ENCODE measurements at places on chromosomes 7 and 10. TPM values are rescaled to one million over a fixed set of nuclear protein-coding genes. Genes with fewer than 3 reads are reported as not detected.

DNA sequence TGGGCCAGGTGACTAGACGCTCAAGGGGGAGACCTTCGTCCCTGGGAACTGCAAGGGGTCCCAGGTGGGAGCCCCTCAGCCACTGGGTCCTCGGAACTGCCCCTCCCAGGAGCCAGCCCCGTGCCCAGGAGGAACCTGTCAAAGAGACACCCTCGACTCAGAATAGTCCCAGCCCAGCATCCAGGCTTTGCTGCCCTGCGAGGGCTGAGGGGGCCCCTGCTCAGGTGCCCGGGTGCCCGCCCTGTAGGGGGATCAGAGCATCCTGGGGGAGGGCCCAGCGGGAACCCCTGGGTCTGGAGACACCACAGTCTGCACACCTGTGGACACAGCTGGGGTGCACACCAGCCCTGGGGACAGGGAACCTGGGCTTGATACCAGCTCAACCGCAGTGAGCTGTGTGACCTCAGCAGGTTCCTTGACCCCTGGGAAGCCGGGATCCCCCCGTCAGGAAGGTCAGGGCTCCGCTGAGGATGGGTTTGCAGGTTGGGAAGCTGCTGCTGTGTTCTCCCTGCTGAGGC lies 407 bp downstream of the ELN start:
- H3K4me1 ChIP-seq: peaks cover 80% of the 10 kb centered on the region
- no peak for DNase-seq
- H3K4me3 ChIP-seq: peak overlapping the region; percentile 84
- H3K27ac ChIP-seq: peak overlapping the region; percentile 90
- H3K27me3 ChIP-seq: no peaks in the 10 kb centered on the region
- H3K36me3 ChIP-seq: peaks cover 35% of the 10 kb centered on the region

GRCh38 chr7:107180378-107180777 lies 11.6 kb downstream of the HBP1 start:
- no peak for DNase-seq
- no peaks in the 10 kb centered on the region for H3K27me3 ChIP-seq
- peak overlapping the region; percentile 14 for H3K27ac ChIP-seq
- H3K4me1 ChIP-seq: peaks cover 25% of the 10 kb centered on the region
- H3K36me3 ChIP-seq: peaks cover 7% of the 10 kb centered on the region
- H3K4me3 ChIP-seq: no peak overlapping the region

DNA sequence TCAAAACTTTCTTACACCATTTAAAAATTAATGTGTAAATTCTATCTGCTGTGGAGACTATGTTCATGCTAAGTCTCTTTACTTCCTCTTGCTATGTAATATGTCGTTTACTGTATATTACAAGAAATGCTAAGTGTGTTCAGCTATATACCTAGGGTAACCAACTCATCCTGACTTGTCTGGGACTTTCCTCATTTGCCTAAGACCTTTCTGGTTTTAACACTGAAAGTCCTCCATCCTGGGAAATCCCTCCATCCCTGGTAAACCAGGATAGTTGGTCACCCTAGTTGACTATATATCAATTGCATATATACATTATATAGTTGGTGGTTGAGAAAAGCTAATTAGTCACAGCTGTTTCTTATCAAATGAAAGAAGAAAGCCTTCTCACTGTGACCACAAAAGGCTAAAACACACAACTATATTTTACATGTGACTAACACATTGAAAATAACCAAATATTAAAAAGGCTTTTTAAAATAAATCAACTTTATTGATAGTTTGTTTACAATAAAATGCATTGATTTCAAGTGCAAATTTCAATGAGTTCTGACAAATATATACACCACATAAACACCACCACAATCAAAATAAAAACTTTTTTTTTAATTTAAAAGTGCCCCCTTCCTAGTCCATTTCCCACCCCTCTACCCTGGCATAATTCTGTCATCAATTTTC lies 167.7 kb upstream of the INHBA start:
- H3K4me3 ChIP-seq: no peak overlapping the region
- DNase-seq: no peak
- no peaks in the 10 kb centered on the region for H3K36me3 ChIP-seq
- peaks cover 55% of the 10 kb centered on the region for H3K4me1 ChIP-seq

- H3K27me3 ChIP-seq: peaks cover 57% of the 10 kb centered on the region
- H3K4me1 ChIP-seq: no peaks in the 10 kb centered on the region
- peaks cover 16% of the 10 kb centered on the region for H3K36me3 ChIP-seq
- H3K27ac ChIP-seq: no peak overlapping the region
- H3K4me3 ChIP-seq: no peak overlapping the region
- DNase-seq: no peak
These were observed 9.2 kb upstream of the WNT2 start for GRCh38 chr7:117332031-117332430.

- no peaks in the 10 kb centered on the region for H3K4me1 ChIP-seq
- H3K27me3 ChIP-seq: no peaks in the 10 kb centered on the region
- no peak overlapping the region for H3K27ac ChIP-seq
- H3K4me3 ChIP-seq: no peak overlapping the region
These were observed 11.7 kb downstream of the TLL2 start for GRCh38 chr10:96501985-96502384.

DNA sequence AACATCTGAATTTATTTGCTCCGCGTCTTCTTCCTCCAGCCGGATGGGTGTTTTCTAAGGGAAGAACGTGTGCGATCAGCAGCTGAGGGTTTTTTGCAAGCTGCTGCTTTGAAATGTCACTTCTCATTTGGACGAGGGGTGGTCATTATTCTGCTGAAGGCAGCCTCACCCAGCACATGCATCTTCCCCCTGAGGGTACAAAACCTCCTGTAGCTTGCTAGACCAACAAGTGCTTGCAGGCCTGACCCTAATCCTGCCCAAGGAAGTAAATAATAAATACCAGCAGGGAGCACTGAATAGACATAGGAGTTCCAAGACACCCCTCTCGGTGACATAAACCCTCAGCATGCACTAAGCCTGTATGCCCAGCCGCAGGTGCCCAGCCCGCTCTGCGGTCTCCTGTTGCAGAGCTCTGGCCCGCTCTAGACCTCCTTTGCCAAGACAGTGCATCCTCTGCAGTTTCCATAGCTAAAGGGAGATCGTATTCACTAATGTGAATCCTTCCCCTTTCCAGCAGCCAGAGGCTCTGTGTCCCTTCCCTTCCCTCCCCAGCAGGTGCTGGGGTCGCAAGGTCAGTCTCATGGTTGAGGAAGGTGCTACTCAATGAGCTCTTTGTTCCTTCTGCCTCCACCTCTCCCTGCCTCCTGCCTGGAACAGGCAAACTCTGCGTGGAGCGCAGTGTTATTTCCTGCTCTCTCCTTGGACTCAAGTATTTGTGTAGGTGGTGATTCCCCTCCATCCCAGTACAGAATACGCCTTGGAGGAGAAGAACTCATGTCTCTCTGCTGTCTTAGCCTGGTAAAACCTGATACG lies 36.6 kb downstream of the SBDS start:
- H3K27ac ChIP-seq: peak overlapping the region; percentile 51
- no peaks in the 10 kb centered on the region for H3K27me3 ChIP-seq
- peak; percentile 32 for DNase-seq
- H3K4me1 ChIP-seq: peaks cover 22% of the 10 kb centered on the region

GRCh38 chr10:110883924-110884323 lies 12.2 kb downstream of the PDCD4 start:
- H3K4me3 ChIP-seq: peak overlapping the region; percentile 58
- H3K4me1 ChIP-seq: peaks cover 52% of the 10 kb centered on the region
- peak overlapping the region; percentile 76 for H3K27ac ChIP-seq

DNA sequence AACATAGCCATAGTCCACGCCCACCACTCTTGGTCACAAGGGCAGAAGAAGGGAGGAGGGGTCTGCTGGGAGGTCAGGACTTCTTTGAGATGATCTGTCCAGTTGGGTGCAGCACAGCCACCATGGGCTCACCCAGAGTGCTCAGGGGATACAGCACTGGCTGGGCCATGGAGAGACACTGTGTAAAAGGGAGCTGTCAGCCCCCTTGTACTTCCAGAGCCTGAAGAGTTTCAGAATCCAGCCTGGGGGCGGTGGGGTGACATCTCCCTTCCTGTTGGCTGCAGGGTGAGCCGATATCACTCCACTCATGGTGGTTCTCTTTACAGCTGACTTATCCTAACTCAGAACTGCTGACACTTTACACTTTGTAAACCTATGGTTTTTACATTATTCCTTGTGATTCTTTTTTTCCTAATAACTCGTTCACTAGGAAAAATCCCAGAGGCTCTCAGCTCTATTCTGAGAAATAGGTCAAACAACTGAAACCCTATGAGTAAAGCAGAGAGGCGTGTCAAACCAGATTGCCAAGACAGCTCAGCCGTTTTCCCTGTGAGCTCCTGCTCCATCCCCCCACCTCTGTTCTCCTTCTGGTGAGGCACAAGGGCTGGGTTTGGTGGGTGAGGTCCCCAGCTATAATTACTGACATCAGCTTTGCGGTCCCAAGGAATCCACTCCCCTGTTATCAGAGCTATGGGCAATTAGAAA lies 3.2 kb upstream of the MRPS24 start:
- peaks cover 17% of the 10 kb centered on the region for H3K36me3 ChIP-seq
- no peaks in the 10 kb centered on the region for H3K27me3 ChIP-seq
- peak overlapping the region; percentile 27 for H3K4me3 ChIP-seq

DNA sequence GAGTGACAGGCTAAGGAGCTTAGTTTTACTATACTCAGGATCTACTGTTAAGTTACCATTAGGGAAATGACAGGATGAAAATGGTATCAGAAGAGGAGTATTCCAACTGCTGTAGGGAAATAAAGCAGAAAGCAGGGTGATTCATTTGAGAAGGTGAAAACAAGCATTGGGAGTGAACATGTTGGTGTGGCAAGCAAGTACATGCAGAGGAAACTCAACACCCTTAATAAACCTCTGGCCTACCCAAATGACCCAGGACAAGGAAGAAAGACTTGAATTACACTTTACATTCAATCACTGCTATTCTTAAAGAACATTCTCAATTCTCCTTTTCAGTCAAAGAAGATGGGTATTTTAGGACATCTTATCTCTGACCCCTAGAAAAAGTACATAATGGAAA lies 28.7 kb downstream of the ERLIN1 start:
- DNase-seq: no peak
- H3K27ac ChIP-seq: no peak overlapping the region
- H3K4me1 ChIP-seq: peaks cover 1% of the 10 kb centered on the region

DNA sequence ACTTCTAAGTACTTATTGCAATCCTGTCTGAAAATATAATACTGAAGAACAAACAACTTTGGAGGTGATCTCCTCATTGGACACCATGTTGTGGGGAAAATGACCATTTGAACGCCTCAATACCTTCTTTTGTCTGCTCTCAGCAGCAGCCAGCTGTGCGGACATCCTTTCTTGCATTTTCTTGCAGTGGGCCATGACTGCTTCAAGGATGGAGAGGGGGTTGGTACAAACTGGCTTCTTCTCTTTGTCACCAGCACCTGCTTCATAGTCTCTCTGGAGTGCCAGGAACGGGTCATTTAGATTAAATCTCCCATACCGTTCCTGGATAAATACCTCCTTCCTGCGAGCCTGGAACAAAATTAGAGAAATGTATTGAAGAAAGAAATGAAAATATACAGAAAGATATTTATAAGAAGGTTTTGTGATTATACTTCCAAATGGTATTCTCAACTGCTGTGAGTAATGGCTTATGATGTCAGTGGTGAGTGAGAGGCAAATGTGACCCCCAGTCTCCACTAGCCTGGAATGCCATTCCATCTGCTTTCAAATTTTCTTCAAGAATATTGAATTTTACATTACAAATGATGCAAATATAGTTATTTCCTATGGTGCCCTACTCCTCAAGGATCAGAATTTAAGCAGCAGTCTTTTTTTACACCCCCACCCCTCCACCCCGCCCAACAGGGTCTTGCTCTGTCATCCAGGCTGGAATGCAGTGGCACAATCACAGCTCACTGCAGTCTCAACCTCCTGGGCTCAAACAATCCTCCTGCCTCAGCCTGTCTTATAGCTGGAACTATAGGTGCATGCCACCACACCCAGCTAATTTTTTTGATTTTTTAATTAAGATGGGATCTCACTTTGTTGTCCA lies 62.4 kb downstream of the CTTNBP2 start:
- H3K4me1 ChIP-seq: peaks cover 12% of the 10 kb centered on the region
- DNase-seq: no peak
- peak overlapping the region; percentile 55 for H3K27ac ChIP-seq

GRCh38 chr10:102117391-102118159 lies 2.6 kb downstream of the LDB1 start:
- peaks cover 73% of the 10 kb centered on the region for H3K4me1 ChIP-seq
- H3K36me3 ChIP-seq: no peaks in the 10 kb centered on the region
- H3K27me3 ChIP-seq: no peaks in the 10 kb centered on the region
- DNase-seq: peak; percentile 95

GRCh38 chr10:114714281-114714741 lies 56.2 kb upstream of the ABLIM1 start:
- peaks cover 51% of the 10 kb centered on the region for H3K4me1 ChIP-seq
- DNase-seq: no peak
- no peaks in the 10 kb centered on the region for H3K36me3 ChIP-seq
- no peak overlapping the region for H3K4me3 ChIP-seq

GRCh38 chr10:78081292-78081691 lies 47.6 kb downstream of the RPS24 start:
- no peak overlapping the region for H3K27ac ChIP-seq
- H3K4me3 ChIP-seq: no peak overlapping the region
- no peak for DNase-seq
- H3K36me3 ChIP-seq: no peaks in the 10 kb centered on the region
- no peaks in the 10 kb centered on the region for H3K4me1 ChIP-seq

GRCh38 chr7:87206361-87206760 lies 13.2 kb downstream of the TMEM243 start:
- no peak for DNase-seq
- H3K27me3 ChIP-seq: no peaks in the 10 kb centered on the region
- no peak overlapping the region for H3K27ac ChIP-seq

CPA2 gene
- not detected for total RNA-seq

TYSND1 gene
- 9.4 TPM for total RNA-seq

GIMAP5 gene
- not detected for total RNA-seq

FAM20C gene
- total RNA-seq: 35.0 TPM

ZNF25 gene
- total RNA-seq: 14.4 TPM

SOSTDC1 gene
- not detected for total RNA-seq

HABP2 gene
- not detected for total RNA-seq

AGMO gene
- total RNA-seq: 3.8 TPM

PRSS37 gene
- total RNA-seq: not detected

All from chondrocyte (in vitro differentiated cells).